ENCODE measurements at places on chromosomes 2 and 18.

DNA sequence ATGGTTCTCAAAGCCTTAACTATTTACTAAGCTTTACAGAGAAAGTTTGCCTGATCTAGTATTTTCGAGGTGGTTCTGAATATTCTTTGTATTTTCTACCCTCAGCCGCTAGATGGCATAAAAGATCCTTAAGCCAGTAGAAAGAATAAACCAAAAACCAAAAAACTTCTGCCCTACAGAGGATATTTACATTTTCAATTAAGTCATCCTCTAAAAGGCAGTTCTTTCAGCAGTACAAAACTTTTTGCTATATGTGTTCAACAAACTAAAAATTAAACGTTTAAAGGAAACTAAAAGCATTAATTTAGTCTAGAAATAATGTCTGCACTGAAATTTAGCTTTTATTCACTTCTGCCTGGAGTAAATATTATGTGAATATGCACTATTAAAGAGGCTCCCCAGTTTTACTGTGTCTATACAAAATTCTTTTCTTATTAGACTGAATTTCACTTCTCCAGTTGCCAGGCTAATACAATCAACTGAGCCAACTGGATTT, 297.5 kb downstream of the PIEZO2 start:
- DNase-seq, result peak; percentile 90

GRCh38 chr18:51013259-51013658, 16.8 kb upstream of the SMAD4 start:
- DNase-seq, result no peak

DNA sequence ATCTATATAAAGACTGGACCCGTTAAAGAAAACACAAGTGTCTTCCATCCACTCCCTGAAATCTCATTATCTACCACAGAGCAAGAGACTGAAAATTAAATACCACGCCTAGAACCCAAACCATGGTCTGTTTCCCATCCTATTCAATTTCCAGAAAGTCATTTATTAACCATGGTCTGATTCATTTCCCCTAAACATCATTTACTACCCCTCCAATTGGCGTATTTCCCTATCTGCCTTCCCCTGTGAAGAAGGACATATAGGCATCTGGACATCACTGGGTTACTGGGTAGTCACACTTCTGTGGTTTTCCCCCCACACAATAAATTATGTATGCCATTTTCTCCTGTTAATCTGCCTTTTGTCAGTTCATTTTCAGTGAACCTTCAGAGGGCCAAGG, 30.8 kb downstream of the CCDC93 start:
- peak; percentile 16 for DNase-seq

GRCh38 chr2:95269036-95269680, 5.1 kb upstream of the PROM2 start:
- no peak for DNase-seq

GRCh38 chr2:100202567-100202966, 60.2 kb upstream of the AFF3 start:
- no peak for DNase-seq

DNA sequence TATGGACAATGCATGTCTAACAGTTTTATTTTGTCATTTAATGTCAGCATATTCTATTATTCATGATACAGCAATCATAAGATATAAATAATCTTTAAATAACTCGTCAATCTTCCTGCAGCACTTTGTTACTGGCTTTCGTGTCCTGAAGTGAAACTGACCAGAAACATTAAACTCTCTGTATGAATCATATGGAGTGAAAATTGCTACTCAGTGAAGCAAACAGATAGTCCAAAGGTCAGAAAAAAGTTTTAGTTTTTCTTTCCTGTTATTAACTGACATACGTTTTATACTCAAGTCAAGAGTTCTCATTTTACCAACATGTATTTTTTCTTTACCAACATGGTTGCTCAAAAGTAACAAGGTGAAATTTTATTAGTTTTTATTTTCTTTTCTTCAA, 106.8 kb upstream of the GALNT5 start:
- no peak for DNase-seq

- DNase-seq, result no peak
These were observed 34.9 kb downstream of the MGAT5 start for GRCh38 chr2:134288814-134289213.

GRCh38 chr2:224591220-224591619, 6.1 kb upstream of the CUL3 start:
- DNase-seq, result peak; percentile 20

GRCh38 chr18:10027461-10027860, 113.6 kb downstream of the VAPA start:
- no peak for DNase-seq

Measured in hematopoietic multipotent progenitor cell treated with erythropoietin and hydrocortisone succinate and interleukin-3 and kit ligand, for 4 days (in vitro differentiated cells).